ENCODE measurements at places on chromosomes 11 and 22.

DNA sequence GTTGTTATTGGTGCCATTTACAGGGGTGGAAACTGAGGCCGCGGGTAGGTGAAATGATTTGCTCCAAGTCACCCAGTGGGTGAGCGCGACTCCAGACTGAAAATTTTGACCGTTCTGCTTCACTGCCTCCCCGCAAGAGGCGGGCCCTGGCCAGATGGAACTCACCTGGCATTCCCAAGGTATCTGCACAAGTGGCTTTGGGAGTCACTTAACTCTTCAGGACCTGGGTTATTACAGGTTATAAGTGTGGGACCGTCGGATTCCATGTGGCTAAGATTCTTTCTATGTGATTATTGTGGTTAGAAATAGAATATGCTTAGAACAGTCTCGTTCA, 598 bp downstream of the CABIN1 start:
- DNase-seq: no peak

- no peak for DNase-seq
Observed at GRCh38 chr11:5204787-5205186, 4.3 kb upstream of the OR51V1 start.

GRCh38 chr22:40241200-40241763, 63.6 kb downstream of the TNRC6B start:
- no peak for DNase-seq

- DNase-seq: no peak
Observed at GRCh38 chr11:17376493-17376892, 12.0 kb downstream of the KCNJ11 start.

GRCh38 chr11:66728693-66729385, at the start of gene SPTBN2:
Gene SPTBN2 (minus strand): TSS chr11:66729216. CDS start chr11:66721240, 7,976 bp downstream.
- no peak for DNase-seq

- DNase-seq: no peak
Observed at GRCh38 chr11:3000032-3000961, 8.2 kb upstream of the NAP1L4 start.

- no peak for DNase-seq
Observed at GRCh38 chr22:22022255-22022840, 39.8 kb upstream of the TOP3B start.

DNA sequence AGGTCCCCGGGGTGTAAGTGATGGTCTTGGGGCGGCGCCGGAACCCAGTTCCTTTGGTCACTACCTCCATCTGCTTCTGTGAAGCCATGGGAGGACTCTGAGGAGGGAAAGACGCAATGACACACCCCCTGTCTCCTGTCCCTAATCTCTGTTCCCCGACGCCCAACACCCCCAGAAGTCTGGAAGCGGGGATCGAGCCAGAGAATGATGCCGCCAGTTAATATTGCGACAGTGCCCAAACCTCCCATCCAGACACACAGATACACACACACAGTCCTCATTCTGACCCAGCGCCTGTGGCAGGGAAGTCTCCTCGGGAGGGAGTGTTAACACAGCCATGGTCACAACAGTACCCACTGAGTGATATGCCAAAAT, 352 bp downstream of the C22orf23 start:
- no peak for DNase-seq

GRCh38 chr22:43853328-43853931, 8.9 kb downstream of the SULT4A1 start:
- DNase-seq: no peak

Data from cortex of kidney (tissue), 1 donor.